ENCODE measurements at places on chromosomes 6 and 20.

GRCh38 chr6:112085286-112086065 lies 1.8 kb downstream of the TUBE1 start:
- DNase-seq = no peak

DNA sequence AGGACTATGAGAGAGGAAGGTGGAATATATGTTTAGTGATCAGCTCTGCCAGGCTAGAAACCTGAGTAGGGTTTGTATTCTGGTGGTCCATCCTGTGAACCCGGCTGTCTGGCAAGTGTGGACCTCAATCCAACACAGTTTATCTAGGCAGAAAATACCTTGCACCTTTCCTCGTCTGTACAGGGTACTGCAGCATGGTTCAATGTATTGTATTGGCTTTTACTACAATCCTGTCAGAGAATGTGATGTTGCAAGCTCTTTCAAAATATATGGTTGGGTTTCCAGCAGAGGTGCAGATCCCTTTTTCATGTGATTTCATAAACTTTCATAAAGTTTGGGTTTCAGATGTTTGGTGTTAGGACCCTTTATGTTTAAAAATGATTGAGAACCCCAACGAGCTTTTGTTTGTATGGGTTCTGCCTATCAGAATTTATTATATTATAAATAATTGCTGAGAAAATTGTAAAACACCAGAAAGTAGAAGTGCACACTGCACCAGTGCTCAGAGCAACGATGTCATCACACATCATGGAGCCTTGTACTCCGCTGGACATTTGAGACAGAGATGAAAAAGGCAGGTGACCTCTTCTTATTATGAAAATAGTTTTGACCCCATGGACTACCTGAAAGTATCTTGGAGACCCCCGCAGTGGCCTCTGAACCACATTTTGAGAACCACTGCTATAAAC lies 106.6 kb downstream of the RTN4IP1 start:
- no peak for DNase-seq

DNA sequence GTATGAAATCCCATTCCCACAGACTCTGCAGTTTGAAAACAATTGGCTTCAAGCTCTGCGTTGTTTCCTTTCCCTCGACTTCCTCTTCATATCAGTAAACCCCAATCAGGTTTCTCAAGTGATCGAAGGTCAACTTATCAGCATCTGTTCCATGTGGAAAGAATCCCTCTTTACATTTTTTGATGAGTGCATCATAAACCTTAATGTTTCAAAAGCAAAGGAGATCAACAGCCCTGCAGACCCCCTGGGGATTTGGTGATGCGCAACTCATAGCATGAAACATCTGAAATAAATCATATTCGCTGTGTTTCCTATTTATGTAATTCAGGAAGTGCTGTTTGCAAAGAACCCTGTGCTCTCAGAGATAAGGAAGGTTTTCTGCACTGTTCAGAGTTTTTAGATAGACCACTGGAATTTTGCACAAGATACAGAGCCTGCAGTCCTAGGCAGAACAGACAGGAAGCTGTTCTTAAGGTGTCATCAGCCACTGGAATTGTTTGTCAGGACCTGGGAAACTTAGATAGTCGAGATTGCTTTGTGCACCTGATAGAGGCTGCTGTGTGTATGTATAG lies 216.0 kb downstream of the HIVEP2 start:
- no peak for DNase-seq

DNA sequence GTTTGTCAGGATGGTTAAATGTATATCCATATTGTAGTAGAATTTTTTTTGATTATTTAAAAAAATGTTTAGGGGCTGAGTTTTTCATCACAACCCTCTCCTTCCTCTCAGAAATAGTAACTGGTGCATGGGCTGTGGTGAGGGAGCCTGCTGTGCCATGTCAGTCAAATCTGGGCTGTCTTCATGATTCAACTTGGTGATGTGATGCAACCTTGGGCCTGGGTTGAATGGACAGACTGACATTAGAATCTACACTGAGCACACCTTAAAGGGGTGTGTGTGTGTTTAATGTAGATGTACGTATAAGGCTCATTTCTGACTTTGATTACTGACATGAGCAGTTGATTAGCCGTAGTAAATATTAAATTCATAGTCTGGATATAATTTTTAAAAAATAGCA lies 3.7 kb downstream of the TJAP1 start:
- DNase-seq = no peak

DNA sequence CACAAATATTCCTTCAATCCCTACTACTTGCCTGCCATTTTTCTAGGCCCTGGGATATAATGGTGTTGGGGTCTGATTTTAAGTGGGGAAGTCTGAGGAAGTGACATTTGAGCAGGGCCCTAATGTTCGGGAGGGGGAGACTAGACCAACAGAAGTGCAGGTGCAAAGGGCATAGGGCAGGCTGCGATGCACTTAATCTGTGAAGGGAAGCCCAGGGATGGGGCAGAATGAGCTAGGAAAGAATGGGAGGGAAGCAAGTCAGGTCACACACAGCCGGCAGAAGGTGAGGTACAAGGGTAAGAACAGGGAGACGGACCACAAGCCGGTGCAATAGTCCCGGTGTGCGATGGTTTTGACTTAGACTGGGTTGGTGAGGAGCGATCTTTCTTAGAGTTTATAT lies 146.8 kb downstream of the UNC5CL start:
- no peak for DNase-seq

GRCh38 chr6:150622941-150623874 lies 23.5 kb downstream of the PLEKHG1 start:
- DNase-seq = no peak

DNA sequence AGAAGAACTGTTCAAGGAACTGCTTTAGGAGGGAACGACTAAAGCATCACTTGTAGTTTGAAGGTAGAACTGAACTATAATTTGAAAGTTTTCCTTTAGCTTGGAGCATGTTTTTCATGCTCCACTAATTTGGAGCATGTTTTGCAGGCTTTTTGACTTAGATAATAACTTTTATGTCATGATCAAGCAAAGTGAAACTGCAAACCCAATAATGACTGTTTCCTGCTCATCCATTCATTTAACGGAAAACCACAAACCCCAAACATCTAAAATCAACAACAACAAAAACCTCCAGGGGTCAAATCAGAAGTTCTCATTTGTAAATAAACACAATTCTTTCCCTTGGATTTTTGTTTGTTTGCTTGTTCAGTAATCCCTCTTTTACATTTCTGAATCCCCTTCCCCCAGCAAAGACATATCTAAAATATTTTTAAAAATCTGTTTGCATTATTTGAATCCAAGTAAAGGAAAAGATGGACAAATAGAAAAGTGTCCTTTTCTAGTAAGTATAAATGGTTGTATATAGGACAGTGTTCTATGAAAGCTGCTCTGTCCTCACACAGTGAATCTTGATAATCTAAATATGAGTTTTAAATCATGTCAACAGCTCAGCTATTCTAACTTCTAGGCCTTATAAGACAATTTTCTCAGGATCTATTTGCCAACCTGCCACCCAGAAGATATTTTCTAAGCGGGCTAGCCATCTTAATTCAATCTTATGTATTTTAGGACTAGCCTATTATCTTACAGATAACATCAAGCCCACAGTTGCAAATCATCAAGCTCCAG lies 2.6 kb downstream of the SIM1 start:
- no peak for DNase-seq

GRCh38 chr6:45697605-45698004 lies 318.1 kb downstream of the CLIC5 start:
- DNase-seq = no peak

Measured in activated T-cell treated with anti-CD3 and anti-CD28 coated beads for 24 hours (primary cell).